ENCODE measurements at places on chromosomes 6 and 20.

DNA sequence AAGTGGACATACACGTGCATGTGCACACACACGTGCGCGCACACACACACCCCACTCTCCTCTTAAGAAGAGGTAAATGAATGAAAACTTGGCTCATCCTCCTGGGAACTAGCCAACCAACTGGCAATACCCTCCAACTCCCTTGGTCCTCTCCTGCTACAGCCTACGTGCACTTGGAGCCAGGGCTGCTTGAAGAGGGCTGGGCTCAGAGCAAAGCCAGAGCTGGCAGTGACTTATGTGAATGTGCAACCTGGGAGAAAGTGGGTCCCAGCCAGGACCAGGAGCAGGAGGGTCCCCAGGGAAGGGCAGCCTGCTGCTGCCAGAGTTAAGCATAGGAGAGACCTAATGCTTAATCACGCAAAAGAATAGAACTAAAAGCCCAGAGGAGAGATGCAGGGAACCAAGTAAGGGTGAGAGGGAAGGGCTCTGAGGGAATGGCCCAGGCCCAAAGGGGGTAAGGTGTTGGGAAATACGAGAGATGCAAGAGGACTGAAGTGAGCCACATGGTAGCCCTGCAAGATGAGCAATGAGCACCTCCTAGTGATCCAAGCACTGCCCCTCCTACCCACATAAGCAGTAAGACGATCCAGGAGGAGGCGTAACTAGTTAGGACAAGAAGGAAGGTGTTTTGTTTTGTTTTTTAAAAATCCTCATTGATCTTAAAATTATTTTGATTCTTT lies 24.7 kb downstream of the TRAF3IP2 start:
- no peak for DNase-seq

- DNase-seq: no peak
These were observed 409.6 kb downstream of the MAFB start for GRCh38 chr20:40279390-40279789.

DNA sequence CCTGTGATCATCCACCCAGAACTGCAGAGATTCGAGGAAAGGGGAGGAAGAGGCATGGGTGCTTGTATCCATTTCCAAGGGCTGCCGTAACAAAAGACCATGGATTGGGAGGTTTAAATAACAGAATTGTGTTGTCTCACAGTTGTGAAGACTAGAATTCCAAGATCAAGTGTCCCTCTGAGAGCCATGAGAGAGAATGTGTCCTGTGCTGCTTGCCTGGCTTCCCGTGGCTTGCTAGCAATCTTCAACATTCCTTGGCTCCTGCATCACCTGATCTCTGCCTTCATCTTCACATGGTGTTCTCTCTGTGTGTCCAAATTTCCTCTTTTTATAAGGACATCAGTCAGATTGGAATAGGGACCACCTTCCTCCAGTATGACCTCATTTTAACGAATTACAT lies 69.8 kb downstream of the CDC40 start:
- DNase-seq: no peak

DNA sequence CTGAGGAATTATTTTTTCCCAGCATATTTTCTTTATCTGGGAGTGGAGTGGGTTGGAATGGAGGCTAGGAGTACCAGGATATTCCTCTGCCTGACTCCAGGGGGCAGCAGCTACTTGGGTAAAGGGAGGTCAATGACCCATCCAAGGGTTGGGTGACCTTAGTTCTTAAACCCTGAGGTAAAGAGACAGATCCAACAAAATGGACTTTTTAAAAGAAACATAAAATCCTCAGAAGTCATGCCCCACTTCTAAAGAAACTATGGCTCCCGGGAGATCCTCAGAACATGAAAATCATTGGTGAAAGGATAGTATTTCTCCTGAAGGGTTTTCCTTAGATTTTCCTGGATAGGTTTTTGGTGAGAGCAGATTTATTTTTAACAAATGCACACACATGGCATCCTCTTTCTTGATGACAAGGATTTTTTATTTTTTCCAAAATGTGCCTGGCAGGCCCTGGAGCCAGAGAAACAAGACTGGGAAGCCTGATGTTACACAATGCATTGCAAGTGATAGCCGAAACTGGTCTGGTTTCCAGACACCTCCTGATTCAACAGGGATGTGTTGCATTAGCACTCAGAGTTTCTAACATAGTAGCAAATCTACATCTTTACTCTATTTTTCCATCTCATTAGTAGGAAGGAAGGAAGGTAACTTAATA lies 240.9 kb upstream of the BTBD3 start:
- no peak for DNase-seq

DNA sequence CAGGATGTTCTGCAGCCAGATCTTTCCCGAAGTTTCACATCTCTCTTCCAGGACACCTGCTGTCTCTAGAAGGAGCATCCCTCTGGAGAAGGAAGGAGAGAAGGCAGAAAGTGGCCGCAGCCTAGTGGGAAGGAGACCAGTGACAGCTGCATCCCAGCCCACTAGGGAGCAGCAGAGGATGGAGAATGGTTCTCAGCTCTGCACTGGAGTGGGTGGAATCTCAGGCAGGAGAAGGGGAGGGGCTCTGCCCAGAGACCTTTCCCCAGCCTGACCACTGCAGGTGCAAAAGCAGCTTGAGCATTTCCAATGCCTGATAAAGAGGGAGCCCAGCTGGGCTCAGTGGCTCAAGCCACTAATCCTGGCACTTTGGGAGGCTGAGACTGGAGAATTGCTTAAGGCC lies 32.3 kb downstream of the NCR2 start:
- no peak for DNase-seq

GRCh38 chr6:153511896-153512496 lies 380.9 kb upstream of the RGS17 start:
- no peak for DNase-seq

Data from stimulated activated CD8-positive, alpha-beta memory T cell treated with anti-CD3 and anti-CD28 coated beads, Interleukin-4, amount 100 ng/mL, for 24 hours (primary cell).